Thyroid gland (tissue), 4 donors: ENCODE measurements at places on chromosomes 11 and 22.
A peak's percentile ranks its signal among the peaks of the same experiment; 100 is the strongest.

DNA sequence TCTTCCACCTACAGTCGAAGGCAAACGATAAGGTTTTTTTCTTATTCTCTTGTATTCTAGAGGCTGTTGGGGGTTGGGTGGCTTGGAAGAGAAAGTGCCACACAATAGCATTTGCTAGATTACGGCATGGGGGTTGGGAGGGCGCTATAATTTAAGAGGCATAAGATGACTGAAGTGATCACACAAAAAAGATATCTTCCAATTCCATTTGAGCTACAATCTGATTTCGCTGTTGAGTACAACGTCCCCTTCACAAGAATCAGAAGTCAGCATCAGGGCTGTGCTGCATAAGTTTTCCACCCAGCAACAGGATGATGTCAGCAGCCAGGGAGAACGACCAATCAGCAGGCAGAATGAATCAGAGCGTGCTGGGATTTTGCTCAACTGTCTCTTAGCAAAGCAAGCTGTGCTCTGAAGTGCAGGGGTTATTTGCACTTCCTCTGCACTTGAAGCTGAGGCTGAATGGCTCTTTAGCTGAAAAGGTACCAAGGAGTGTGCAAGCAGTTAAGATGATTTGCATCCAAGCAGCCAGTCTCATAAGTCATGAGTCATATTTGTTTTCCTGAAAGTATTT lies 23.2 kb upstream of the SESN3 start:
- peak; percentile 89 for DNase-seq

DNA sequence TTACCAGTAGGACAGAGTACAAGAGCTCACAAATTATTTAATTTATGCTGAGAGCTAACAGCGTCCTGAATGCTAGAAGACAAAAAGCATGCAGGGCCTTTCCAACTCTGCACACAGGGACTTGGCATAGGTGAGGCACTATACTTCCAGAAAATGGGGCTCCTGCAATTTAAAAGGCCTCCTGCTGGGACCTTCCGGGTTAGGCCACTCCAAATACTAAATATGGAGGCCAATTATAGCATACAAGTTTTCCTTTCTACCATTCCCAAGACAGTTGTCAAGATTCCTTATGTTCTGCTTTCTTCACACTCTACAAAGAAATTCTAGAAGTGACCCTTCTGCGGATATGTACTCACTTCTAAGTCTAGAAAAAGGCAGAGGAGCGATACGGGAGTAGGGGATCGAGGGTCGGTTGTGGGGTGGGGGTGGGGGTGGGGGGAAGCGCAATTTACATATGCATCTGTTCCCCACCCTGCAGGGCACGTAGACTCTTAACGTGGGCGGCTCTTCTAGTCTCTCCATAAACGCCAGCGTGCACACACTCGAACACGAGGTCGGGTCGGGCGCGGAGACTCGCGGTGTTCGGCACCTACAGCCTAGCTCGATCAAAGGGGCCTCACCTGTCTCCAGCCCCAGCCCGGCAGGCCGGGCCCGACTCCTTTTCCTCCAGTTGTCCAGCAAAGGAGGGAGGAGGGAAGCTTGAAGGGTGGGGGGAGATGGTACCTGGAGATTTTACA lies 728 bp downstream of the DCUN1D5 start:
- peak; percentile 22 for DNase-seq

DNA sequence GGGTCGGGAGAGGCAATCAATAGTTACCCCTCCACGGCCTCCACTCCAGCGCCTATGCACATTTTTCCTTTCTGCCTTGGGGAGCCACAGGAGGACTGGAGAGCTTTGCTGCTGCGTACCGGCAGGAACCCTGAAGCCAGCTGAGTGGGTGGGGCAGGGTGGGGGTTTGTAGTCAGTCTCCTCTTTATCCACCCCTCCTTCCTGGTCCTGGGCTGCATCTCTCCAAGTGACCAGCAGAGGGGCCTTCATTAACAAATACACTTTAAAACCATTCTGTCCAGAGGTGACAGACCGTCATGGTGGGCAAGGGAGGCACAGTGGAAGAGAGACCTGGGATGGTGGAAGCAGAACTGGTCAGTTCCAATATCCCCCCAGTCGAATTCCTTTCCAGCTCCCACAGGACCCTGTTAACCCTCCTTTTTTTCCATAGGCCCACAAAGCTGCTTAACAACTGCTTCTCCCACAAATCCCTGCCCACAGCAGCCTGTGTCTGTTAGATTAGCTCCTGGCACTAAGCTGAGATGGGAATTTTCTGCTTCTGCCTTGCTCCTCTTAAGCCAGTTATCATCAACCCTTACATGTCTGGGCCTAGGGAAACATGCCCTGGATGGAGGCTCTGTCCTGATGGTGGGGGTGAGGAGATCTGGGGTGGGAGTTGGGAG lies 3.9 kb upstream of the ABCG4 start:
- DNase-seq = peak; percentile 71

GRCh38 chr11:127334466-127334865 lies 333.9 kb upstream of the KIRREL3 start:
- DNase-seq = no peak

GRCh38 chr11:65787649-65788622 lies 1.1 kb downstream of the OVOL1 start:
- DNase-seq = peak; percentile 72

DNA sequence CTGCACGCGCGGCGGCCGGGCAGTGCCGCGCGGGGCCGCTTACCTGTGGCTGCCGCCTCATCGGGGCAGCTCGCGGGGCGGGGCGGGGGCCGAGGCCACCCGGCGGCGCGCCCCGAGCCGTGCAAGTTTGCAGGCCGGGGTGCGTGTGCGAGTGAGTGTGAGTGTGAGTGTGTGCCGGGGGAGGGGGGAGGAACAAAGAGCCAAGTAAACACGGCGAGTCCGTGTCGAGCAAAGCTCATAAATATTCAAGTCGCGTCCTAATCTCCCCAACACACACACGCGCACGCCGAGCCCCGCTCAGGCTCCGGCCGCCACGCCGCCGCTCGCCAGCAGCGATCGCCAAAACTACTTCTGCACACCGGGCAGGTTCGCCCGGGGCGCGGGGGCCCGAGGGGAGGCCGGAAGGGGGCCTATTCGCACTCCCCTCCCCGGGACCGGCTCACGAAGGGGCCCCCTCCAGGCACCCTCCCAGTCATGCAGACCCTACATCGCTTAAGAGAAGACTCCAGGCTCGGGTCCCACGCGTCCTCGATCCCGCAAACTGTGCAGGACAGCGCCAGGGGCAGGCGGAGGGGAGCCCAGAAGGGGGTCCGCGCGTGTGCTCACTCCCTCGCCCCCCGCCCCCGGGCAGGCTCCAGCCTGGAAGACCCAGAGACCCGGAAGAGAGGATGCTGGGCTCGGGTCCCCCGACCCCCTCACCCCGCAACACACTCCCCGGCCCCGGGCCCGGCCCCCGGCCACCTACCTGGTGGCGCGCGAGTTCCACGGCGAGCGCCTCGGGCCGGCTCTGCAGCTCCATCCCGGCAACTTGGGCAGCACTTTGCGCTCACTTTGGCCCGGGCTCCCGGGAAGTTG lies 827 bp downstream of the PHF21B start:
- peak; percentile 23 for DNase-seq

- DNase-seq = peak; percentile 10
These were observed 16.9 kb downstream of the CSNK1E start for GRCh38 chr22:38300197-38300945.

GRCh38 chr22:35961480-35962295 lies 66.9 kb downstream of the RBFOX2 start:
- DNase-seq = peak; percentile 14

- DNase-seq = peak; percentile 87
These were observed at the start of gene TRPC6 for GRCh38 chr11:101583251-101584128. Gene TRPC6 (minus strand): TSS chr11:101584007. CDS start chr11:101583503, 504 bp downstream.

- DNase-seq = no peak
These were observed 199.4 kb upstream of the MTMR2 start for GRCh38 chr11:96123301-96123700.

DNA sequence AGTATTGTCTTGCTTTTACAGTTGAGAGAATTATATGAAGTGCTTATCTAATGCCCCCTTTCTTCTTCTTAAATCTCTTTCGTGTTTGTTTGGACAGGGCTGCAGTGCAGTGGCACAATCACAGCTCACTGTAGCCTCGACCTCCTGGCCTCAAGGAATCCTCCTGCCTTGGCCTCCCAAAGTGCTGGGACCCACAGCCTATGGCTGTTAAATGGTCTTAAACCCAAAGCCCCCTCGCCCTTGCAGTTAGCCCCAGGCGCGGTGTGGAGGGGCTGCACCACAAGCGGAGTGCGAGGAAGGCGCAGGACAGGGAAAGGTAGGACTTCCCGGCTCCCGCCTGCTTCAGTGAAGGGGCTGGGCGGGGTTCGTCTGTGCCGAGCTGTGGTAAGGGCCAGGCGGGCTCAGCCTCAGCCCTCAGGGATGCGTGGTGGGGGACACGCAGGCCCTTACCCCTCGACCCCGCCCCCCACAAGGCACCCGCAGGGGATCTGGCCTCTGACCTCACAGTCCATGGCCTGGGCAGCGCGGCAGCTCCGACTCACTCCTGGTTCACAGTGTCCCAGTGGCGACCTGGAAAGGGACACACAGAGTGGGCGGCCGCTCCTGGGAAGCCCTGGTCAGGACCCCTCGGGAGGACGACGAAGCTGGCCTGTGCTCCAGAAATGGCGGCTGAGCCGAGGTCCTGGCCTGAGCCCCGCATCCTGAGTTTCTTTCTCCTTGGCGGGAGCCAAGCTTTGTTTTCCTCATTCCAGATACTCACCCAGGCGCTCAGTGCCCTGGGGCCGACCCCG lies 24.5 kb downstream of the BID start:
- DNase-seq = no peak

DNA sequence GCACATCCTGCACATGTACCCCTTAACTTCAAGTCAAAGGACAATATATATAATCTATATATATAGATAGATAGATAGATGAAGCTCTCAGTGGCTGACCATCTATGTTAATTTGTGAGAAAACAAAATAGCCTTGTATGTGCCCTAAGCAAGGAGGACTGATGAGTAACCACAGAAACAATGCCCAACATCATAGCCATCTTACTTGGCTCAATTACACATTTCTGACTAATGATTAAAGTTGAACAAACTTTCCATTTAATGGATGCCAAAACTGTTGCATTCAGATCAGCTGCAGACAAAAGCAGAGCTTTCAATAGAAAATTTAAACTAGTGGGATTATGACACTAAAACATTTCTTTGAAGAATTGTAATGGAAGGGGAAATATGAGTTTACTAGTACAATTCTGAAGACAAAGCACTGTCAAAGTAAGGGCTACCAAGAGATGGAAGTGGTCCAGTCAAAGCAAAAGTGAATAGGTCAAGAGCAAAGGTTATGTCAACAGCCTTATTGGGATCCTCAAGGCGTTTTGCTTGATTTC lies 1188.2 kb upstream of the RAG2 start:
- no peak for DNase-seq

DNA sequence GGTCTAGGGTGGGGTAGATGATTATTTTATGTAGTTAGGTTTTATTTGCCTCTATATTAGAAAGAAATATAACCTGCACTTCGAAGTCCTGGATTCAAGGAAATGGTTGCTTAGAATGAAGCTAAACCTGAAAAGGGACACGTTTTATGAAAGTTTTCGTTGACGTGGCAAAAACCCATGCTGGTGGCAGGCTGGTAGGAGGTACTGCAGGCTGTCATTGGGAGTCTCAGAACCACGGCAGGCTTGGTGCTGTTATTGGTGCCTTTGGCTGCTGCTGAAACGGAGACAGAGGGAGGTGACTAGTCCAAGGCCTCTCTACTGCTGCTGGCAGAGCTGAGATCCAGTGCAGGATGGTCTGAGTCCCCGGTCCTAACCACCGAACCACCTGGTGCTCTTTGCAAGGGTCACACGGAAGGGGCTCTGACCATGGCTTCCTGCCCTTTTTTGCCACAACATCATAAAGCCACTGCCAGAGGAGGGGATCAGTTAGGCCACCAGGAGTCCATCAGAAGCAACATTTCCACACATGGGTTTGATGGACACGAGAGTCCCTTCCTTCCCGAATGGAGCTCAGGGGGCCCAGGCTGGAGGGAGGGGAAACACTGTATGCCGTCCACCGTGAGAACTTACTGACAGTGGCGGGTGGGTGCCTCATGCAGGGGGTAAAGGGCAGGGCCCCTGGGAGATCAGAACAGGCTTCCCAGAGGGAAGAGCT lies 13.4 kb downstream of the CSF2RB start:
- no peak for DNase-seq

DNA sequence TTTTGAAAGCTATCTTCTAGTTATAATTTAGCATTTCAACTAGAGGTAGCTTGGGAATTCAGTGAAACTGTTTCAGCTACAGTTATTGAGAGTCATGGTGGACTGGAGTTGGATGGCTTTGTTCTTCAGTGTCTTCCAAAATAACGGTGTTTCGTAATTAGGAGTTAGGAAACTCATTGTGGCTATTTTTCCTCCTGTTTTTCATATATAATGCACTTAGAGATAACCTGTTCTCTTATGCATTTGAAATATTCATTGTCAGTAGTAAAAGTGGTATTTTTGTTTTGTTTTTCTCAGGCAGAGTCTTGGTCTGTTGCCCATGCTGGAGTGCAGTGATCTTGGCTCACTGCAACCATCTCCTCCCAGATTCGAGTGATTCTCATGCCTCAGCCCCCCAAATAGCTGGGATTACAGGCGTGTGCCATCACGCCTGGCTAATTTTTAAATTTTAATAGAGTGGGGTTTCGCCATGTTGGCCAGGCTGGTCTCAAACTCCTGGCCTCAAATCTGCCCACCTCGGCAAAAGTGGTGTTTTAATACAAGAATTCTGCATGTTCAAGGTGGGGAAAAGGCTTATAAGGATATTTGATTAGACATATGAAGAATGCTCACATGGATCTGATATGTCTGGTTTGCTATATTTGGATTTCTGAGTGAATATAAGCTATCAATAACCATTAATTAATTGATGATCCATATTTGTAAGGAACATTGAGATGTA lies 12.7 kb downstream of the PDHX start:
- DNase-seq = peak; percentile 56

- no peak for DNase-seq
These were observed 27.3 kb upstream of the SUSD2 start for GRCh38 chr22:24153959-24154358.

GRCh38 chr11:64489831-64490441 lies 101.1 kb upstream of the SLC22A12 start:
- DNase-seq = peak; percentile 26

DNA sequence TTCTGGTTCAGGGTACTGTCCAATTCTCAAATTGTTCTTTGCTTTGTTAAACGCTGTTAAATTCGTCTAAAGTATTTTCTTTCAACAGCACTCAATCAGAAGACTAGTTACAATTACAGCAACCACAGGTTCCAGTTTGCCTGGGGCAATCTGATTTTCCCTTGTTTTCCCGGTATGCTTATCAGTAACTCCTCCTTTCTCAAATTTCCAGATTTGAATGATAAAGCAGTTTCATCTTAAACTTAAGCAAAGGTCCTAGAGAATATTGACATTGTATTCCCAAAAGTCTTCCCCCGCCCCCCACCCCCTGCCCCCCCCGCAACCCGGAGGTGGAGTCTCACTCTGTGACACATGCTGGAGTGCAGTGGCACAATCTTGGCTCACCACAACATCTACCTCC lies 10.5 kb upstream of the USP28 start:
- DNase-seq = no peak
